ENCODE measurements at places on chromosomes 4 and X.

- no peak for DNase-seq
Observed at GRCh38 chrX:19040373-19040772, 56.5 kb upstream of the PHKA2 start.

DNA sequence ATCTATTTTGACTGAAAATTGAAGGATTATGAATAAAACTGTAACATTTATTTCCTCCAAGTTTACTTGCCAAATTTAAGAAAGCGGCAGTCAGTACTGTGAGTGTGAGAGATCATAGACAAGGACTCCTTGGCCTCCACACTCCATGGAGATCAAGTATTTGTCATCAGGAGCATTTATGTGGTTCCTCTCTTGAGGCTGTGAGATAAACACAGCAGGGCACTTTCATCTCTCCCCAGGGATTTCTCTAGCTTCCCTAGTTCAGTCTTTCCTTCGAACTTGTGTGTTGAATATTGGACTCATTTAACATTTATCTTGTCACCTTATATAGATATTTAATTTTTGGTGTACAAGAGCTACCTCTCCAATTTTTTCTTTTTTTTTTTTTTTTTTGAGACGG lies 40.8 kb downstream of the PDE5A start:
- no peak for DNase-seq

GRCh38 chr4:146545102-146545501 lies 23.4 kb upstream of the SLC10A7 start:
- DNase-seq, result no peak

- no peak for DNase-seq
Observed at GRCh38 chr4:15920723-15921591, 17.6 kb downstream of the FGFBP1 start.

GRCh38 chr4:176611381-176611780 lies 181.3 kb downstream of the VEGFC start:
- DNase-seq, result no peak

DNA sequence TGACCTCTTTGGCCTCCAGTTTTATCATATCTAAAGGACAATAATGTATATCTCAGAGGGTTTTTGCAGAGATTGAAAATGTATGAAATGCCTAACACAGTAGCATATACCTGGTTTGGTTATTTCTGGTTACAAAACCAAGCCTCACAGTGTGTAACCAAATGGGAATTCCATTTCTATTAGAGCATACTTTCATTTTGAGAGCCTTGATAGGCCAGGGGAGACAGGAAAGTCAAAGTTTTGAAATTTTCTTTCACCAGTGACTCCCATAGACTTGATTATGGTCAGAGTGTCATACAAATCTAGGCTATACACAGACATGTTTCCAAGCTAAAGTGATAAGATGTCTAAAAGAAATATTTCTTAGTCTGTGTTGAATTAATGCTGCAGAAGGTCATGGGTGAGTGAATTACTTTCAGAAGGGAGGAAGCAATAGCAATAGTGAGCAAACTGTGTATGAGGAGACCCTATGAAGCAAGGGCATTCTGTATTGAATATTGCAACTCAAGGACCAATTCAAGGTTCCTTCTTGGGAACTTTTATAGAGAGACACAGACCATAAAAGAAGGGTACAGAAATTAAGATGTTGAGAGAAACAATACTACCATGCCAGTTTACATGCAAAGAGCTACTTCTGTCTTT lies 151.1 kb downstream of the PDE5A start:
- no peak for DNase-seq

DNA sequence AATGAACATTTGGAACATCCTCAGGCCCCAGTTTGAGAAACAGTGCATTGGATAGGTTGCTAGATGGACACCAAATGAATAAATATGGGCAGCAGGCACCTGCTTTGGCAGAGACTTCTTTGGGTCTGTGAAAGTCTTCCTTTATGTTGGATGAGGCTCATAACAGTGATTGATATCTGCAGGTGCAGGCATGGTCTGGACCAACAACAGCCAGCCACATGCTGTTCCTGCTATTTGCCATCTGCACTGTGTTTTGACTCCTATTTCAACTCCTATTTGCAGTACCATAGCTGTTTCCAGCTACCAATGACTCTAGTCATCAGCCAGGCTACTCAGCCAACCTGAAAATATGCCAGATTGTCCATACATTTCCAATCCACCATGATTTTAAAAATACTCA lies 60.9 kb downstream of the ANAPC4 start:
- no peak for DNase-seq

GRCh38 chrX:103513476-103514108 lies 5.7 kb downstream of the RAB40A start:
- no peak for DNase-seq

DNA sequence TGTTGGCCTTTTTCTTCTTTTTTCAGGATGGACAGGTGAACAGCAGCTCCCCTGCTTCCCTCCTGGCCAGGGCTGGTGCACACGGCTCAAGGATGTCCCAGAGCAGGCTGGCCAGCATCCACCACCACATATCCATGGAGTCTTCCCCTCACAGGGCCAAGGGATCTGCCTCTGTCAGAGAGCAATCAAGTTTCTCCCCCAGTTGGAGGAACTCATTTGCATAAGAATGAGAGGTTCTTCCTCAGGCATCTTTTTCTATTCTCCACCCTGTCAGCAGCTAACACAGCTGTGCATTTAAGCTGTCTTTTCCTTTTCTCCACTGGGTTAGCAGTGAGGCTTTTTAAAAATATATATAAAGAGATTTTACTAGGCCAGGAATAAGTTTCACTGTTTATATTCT lies 143.8 kb downstream of the ANAPC10 start:
- DNase-seq, result no peak

- no peak for DNase-seq
Observed at GRCh38 chr4:54318904-54319303, 89.8 kb downstream of the PDGFRA start.

DNA sequence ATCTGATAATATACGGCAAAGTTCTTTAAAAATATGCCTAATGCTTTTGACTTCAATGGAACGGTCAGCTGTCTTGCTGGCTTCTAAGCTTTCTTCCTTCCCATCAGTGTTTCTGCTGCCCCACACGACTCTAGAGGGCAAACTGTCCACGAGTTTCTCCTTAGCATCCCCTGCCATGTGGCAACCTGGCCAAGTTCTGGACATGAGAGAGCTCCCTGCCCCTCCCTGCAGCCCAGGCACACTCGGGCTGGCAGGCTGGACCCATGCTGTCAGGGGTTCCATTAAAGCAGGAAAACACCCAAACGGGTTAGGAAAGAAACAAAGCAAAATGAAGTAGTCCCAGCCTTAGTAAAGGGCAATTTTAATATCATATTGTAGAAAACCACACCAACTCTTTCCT lies 38.8 kb downstream of the KDR start:
- no peak for DNase-seq

GRCh38 chrX:50447535-50447934 lies 23.1 kb downstream of the DGKK start:
- no peak for DNase-seq

DNA sequence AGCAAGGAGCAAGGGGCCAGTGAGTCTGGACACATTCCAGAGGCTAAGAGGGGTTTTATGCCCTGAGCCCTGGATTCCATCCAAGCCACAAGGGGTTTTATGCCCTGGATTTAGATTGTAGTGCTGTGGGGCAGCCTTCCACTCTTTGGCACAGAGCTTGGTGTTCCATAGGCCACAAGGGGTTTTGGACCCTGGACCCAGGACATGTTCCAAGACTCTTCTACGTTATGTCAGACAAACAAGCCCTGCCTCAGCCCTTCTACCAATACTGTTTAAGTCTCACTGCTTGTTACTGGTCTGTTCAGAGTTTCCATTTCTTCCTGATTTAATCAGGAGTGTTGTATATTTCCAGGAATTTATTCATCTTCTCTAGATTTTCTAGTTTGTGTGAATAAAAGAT lies 12.8 kb upstream of the SCARB2 start:
- no peak for DNase-seq

GRCh38 chrX:4265036-4265435 lies 551.6 kb upstream of the PRKX start:
- no peak for DNase-seq

DNA sequence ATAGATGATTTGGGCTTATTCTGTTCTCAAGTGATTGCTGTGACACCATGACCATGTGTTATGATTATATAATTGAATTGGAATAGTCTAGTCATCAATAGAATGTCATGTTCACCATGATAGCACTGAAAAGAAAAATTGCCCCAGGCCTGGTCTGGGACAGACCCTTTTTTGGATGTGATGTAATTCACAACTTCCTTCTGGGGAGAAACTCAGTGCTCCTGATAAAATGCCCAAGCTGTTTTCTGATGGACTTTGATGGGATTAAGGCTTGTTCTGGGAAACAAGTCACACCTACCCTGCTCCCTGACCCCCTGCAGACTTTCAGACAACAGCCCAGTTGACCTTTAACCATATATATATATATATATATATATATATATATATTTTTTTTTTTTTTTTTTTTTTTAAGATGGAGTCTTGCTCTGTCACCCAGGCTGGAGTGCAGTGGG lies 65.3 kb downstream of the RHOH start:
- DNase-seq, result no peak

DNA sequence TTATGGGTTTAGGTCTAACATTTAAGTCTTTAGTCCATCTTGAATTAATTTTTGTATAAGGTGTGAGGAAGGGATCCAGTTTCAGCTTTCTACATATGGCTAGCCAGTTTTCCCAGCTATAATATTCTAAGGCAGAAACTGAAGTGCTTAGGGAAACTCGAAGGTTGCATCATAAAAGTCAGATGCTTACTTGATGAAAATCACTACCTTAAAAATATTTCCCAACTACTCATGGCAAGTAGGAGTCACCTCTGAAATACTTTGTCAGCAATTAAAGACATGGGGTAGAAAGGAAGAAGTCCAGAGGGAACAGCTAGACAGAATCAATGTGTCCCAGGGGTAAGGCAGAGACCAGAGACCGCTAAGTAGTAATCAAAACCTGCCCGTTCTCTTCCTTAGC lies 6.3 kb upstream of the AP1S2 start:
- DNase-seq, result no peak

GRCh38 chrX:32774966-32775365 lies 436.4 kb downstream of the DMD start:
- no peak for DNase-seq

- no peak for DNase-seq
Observed at GRCh38 chrX:25721564-25721963, 416.6 kb upstream of the MAGEB18 start.

DNA sequence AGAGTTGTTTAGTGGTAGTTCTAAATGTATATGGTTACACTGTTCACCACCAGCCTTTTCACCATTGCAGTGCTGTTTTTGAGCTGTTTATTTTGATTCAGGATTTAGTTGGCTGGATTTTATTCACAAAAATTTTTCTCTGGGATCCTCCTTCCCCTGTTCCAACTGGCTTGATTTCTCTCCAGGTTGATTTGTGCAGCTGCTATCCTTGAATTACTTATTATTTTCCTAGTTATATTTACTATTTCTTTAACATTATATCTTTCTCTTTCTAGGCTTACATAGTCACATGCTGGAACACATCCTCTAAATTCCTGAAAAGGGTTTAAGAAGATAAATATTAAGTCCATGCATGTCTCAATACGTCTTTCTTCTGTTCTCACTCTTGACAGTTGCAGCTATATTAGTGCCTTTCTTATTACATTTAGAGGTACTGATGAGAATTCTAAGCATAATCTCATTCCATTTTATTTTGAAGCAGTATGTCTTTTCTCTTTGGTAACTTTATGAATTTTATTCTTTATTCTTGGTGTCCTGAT lies 82.2 kb downstream of the SUPT20HL2 start:
- DNase-seq, result no peak

DNA sequence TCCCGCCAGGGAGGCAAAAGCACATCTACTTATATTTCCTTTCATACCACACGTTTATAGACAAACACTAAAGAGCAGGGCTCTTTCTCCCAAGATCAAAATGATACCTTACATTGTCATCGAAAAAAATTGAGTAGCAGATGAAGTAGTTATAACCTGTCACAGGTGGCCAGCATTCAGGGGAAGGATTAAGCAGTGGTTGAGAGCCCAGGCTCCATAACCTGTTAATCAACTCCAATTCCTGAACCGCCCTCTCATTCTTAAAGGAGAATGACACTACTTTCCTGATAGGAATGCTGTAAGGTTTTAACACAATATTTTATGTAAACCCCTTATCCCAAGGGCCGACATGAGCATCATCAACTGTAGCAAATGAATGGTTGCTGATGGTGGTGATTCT lies 268.9 kb upstream of the KCNIP4 start:
- DNase-seq, result no peak

- DNase-seq, result no peak
Observed at GRCh38 chr4:89598602-89599001, 238.4 kb downstream of the SNCA start.

DNA sequence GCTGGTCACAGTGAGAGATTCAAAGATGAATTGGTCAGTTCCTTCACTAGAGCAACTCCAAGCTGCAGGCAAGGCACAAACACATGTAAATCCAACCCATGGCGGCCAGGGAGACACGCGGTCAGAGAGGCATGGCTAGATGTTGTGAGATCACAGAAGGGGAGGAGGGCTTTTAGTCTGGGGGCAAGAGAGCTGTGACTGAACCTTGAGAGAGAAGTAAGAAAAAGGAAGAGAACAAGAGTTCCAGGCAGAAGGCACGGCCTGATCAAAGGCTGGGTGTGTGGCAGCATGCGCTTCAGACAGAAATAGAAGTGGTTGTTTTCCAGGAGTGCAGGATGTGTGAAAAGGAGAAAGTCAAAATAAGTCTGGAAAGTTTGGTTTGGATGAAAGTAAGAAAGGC lies 15.9 kb downstream of the CCDC149 start:
- DNase-seq, result no peak

GRCh38 chrX:110420771-110421499 lies 62.3 kb downstream of the RTL9 start:
- no peak for DNase-seq

All from stimulated activated CD4-positive, alpha-beta T cell treated with anti-CD3 and anti-CD28 coated beads, Interleukin-1b, Interleukin-23, amount 100 ng/mL, for 1 hour (primary cell).